Adrenal gland (tissue), 19 donors: ENCODE measurements at places on chromosomes 5 and 9.

DNA sequence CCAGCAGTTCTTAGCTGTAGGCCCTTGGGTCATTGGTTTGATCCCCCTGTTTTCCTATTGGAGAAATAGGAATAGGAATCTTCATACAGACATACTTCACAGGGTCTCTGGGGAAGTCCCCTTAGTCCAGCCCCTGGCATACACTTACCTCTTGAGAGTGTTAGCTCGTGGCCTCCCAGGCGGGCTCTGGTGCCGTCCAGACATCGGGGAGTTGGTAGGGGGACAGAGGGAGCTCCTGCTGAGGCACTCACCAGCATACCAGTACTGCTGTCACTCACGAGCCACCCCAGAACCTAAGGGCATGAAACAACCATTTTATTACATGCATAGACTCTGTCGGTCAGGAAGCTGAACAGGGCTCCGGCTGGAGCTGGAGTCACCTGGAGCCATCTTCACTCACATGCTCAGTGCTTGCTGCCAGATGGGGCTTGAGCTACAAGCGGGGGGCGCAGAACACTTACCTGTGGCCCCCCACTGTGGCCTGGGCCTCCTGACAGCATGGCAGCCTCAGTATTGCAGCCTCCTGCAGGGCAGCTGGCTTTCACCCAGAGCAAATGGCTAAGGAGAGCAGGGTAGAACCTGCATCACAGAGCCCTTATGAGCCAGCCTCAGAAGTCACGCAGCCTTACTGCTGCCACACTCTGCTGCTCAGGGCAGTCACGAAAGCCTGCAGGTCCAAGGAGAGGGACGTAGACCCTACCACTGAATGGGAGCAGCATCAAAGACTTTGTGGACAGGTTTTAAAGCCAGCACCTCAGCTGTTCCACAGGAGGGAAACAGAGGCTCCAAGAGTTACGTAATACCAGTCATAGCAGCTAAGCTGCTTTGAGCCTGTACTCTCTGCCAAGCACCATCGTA, 58.3 kb upstream of the ANGPTL2 start:
- DNase-seq: no peak

GRCh38 chr9:127293328-127293727, 28.8 kb downstream of the GARNL3 start:
- DNase-seq: no peak

GRCh38 chr9:35703906-35704672, 14.4 kb upstream of the TPM2 start:
- DNase-seq: no peak

DNA sequence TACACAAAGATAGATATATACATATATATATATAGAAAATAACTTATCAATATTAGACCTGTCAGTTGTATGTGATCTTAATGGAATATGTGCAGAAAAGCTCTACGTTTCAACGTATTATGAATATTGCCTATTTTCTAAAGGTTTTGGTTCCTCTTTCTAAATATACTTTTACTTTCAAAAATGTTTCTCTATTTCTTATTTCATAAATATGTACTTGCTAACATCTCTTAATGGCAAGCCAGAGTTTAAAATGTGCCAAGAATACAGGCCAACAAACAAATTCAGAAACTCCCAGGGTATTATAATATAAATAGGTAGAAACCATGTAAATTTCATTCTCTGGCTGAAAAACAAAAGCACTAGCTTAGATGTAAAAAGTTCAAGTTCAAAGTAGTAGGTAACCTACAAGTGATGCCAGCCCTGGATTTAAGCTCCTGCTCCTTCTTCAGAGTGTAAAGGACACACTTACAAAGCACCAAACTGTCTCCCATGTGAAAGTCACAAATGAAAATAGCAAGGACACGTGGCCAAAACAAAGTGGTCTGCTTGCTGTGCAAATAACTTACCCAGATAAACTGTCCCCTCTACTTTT, 685.1 kb upstream of the DMAC1 start:
- no peak for DNase-seq

- no peak for DNase-seq
Measured at GRCh38 chr5:149450199-149450598, 71.1 kb upstream of the IL17B start.

DNA sequence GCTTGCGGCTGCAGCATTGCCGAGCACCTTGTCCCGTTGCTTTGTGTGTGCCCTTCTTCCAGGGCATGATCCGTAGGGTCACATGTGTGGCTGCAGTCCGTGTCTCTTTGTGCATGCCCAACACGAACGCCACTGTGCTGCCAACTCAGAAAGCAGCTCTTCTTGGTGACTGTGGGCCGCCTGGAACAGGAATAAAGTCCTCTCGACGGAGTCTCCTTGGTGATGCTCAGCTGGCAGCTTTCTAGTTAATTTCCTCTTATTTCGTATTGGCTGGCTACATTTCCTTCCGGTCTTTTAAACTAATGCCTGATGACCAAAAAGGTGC, 5.8 kb downstream of the EXOC3 start:
- DNase-seq: no peak

GRCh38 chr5:9156282-9156681, 389.6 kb downstream of the SEMA5A start:
- DNase-seq: peak; percentile 31

GRCh38 chr5:137191179-137191578, 307.9 kb downstream of the SPOCK1 start:
- DNase-seq: no peak

GRCh38 chr5:111635151-111635902, 121.7 kb downstream of the NREP start:
- DNase-seq: no peak

DNA sequence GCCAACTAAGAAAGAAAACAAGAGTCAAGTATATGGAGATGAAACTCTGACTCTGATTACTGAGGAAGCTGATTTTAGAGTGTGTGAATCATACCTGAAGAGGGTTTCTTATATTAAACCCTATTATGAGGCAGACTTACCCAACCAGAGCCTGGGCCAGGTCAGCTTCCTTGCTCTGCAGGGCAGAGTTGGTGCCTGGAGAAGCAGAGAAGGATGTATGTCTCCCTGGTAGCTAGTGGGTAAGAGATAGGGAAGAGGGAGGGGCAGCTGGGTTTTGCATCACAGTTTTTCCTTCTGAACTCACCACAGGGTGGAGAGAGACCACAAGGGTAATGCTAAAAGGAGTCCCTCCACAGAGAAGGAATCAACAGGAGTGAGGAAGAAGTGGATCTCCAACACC, 104.1 kb downstream of the CMYA5 start:
- no peak for DNase-seq

DNA sequence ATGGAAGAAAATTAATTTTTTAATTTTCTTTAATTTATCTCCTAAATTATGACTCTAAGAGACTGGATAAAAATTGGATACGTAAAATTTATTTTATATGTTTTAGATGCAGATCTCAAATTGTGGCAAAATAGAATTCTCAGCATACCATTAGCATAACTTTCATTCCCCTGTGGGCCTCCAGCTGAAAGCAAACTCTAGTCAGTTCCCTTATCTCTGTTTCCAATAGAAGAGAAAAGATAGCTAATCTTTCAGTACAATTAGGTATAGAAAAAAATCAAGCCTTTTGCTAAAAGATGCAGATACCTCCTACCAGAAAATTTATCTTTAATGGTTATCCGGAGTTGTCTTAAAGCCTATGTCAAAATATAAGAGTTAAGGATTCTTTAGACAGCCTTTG, 1530.6 kb downstream of the EFNA5 start:
- no peak for DNase-seq

DNA sequence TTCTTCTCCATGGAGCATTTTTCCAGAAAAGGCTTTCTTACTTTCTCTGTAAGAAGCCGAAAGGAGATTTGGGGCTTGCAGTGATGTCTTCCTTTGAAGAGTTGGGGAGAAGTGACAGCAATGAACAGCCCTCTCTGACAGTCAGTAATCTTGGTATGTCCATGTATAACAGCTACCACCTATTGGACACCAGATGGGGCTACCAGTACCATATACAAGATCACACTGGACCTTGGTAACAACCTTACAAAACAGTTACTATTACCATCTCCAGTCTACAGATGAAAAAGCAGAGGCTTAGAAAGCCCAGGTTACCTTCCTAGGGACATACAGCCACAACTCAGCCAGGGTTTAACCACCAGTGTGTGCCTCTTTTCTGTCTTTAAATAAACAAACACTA, 272.7 kb upstream of the TRPC7 start:
- DNase-seq: no peak

GRCh38 chr5:89421035-89421434, 538.1 kb upstream of the MEF2C start:
- no peak for DNase-seq

DNA sequence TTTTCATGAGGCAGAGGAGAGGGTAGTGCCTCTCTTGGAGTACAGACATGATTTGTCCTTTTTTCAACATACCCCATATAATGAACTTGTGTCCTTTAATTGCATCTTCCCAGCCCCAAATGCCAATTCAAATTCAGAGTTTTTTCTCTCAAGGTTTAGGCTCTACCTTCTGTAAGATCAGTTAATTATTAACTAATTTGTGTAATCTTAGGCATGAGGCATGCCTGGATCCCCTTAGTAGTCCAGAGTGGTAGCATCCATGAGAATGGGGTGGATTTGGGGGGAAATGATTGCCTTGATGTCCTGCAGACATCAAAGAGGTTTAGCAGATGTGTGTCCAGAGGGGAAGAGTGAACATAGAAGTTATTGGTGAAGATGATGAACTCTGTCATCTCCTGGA, 533.3 kb downstream of the LRRC70 start:
- no peak for DNase-seq

GRCh38 chr5:138725153-138725817, 27.9 kb upstream of the CTNNA1 start:
- peak; percentile 55 for DNase-seq
